NCI-H510A (cell line): ENCODE measurements at places on chromosomes 1 and 21.

GRCh38 chr1:238451781-238452310 is 561.1 kb upstream of the ZP4 start:
- DNase-seq, result no peak

DNA sequence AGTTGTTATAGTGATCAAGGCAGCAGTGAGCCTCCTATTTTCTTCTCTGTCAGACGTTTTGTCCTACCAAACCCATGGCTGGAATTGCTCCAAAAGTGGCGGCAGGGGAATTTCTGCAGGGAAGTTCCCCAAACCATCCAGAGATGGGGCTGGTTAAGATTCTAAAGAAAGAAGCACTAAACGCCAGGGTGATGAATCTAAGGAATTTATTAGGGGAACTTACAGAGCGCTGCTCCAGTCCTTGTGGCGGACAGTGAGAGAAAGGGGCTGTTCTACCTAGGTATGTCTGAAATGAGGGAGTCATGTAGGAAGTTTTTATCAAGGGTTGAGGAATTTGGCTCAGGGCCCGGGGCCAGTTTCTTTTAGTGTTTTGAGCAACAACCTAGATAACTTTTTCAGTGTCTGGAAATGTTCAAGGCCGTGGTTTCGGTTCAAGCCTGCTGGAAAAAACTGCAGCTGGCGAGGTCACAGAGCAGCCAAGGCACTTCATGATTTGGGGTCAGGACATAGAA is 222.4 kb upstream of the B3GALT2 start:
- no peak for DNase-seq

- peak; percentile 47 for DNase-seq
Observed at GRCh38 chr1:181936768-181937581, 124.5 kb downstream of the ZNF648 start.

DNA sequence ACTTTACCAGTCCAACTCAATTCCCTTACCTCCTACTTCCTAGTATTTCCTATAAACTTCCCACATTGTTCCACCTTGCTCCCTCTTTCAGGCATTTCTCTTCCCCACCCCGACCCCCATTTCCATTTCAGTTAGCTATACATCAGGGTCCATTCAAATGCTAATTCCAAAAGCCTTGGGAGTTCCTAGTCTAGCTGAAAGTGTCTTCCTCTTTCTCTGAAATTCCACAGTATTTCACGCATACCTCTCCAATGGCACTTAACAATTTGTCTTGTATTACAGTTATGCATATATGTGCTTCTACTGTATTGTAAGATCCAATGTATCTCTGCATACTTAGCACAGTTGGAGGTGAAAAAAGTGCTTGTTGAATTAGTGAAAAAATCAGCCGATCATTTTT is 94.9 kb downstream of the ZNF644 start:
- no peak for DNase-seq

GRCh38 chr1:58839147-58839795 is 55.4 kb upstream of the JUN start:
- no peak for DNase-seq

DNA sequence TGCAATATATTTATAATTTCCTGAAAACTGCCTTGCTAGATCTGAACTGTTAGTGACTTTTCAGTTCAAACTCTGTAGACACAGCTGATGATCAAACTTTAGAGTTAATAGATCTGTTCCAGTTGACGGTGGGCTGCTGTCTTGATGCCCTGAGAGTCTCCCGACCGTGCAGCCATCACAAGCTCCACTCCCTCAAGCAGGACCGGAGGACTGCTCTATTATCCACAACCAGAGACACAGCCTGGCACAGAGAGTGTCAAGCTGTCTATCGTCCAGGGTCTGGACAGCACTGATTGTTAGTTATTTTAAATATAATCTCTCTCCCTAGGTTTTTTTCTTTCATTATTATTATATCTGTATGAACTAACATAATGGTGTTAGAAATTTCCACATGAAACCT is 8.0 kb downstream of the CHODL start:
- no peak for DNase-seq

GRCh38 chr1:10655002-10655401 is 141.4 kb downstream of the CASZ1 start:
- no peak for DNase-seq

DNA sequence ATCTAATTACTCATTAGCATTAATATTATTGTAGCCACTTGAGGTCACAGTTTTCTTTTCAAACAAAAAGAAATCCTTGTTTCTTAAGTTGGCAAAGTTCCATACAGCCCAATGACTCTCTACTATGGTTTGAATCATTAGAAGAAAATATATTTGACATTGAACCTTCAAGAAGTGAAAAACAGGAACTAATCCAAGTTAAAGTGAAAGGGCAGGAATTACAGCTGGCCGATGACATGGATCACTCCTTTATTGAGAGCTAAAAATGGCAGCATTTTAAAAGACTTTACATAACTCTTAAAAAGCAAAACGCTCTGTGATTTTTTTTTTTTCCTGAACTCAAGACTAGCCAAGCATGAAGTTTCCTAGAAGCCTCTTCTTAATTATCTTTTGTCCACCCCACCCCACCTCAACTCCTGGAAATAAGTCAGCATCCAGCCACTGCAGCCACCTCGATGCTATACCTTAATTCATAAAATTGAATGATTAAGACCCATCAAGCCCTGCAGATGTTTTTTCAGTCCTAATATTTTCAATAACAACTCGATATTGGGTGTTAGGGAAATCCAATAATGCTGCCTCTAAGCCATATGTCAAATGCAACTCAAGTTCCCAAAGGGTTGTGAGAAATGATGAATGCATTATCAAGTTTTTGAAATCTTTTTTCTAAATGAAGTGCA is 323.1 kb downstream of the HHIPL2 start:
- DNase-seq, result no peak

GRCh38 chr1:54678776-54679643 is 36.7 kb upstream of the TTC4 start:
- DNase-seq, result no peak

DNA sequence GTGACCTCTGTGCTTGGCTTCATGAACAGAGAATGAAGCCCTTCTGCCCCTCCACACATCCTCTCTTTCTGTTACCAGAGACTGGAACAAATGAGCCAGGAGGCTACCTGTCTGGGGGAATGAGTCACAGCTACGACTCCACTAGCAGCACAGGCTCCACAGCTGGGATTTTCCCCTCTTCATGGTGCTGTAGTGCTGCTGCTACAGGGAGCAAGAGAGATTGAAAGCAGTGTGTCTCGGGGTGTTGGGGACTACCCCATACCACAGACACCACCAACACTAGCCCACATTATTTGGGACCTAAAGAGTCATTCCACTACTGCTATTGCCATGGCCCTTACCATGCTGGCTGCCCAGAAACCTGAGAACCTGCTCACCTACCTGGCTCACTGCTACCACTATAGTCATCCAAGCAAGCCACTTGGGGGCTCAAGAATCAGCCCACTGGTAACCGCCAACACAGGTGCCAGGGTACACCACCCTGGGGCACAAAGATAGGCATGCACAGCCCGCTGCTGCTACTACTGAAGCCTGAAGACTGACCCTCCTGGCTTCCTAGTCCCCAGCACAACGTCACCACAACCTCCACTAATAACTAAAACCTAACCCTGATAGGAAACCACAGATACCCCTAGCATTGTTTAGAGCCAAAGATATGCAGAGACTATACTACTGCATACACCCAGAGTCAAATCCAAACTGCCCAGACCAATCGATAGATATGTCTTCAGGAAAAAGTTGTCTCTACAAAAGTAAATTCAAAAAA is 17.7 kb downstream of the CD1E start:
- no peak for DNase-seq

DNA sequence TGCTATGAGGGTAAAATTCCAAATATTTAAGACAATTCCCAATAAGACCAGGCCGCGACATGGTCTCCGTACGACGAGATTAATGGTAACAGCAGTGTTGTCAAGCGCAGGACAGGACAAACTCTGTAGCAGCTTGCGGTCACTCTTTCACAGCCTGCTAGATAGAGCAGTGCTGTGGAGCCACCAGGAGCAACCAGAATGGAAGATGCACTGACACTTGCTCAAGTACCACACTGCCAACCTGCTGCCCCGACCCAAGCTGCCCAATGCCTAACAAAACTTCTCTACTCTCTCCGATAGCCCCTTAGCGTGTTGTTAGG is 636 bp downstream of the WARS2 start:
- peak; percentile 45 for DNase-seq

- no peak for DNase-seq
Observed at GRCh38 chr1:237811633-237812032, 79.1 kb downstream of the ZP4 start.

DNA sequence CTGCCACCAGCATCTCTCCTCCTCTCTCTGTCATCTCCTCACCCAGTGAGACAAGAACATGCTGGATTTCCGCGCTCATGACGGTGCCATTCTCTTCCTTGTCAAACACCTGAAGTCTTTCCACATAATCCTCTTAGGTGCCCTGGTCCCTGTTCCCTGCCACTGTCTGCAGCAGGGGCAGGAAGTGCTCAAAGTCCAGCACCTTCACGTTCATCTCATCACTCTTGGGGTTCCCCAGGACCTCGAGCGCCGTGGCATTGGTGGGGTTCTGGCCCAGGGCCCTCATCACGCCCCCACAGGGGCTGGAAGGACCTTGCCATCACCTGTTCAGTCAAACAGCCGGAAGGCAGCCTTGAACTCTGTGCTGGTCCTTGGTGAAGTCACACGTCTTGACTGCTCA is 9.1 kb upstream of the AGPAT3 start:
- no peak for DNase-seq

DNA sequence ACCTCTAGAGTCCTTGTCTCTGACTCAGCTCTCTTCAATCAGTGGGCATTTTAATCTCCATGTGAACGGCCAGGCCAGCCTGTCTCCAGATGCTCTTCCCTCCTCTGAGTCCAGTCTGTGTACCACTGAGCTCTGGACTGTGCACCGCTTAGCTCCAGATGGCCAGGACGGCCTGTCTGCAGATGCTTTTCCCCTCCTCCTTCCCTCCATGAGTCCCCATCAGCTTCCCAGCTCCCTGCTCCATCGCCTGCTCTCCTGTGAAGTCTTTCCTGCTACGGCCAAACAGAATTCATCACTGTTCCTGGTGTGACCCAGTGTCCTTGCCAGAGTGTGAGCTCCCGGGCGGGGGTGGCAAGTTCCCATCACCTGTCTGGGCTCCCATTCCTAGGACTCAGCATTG is 42.0 kb downstream of the STUM start:
- DNase-seq, result no peak

DNA sequence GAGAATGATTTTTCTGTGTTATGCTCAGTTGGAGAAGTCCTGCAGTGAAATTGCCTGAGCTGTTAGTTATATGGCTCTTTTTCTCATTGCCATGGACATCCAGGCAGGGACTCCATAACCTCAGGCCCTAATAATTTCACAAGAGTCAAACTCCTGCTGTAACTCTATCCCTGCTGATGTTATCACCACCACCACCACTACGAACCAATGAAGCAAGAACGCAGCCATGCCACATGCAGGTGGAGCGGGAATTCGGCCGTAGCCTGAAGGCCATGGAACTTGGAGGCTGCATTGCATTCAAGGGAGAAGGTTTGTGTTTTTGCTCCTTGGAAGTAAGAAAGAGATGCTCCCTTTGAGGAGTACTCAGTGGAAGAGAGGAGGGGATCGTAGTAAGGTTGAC is 16.8 kb upstream of the DLGAP3 start:
- no peak for DNase-seq

GRCh38 chr1:118144684-118145083 is 40.3 kb downstream of the SPAG17 start:
- DNase-seq, result no peak

GRCh38 chr1:185857442-185857841 is 123.3 kb downstream of the HMCN1 start:
- no peak for DNase-seq

DNA sequence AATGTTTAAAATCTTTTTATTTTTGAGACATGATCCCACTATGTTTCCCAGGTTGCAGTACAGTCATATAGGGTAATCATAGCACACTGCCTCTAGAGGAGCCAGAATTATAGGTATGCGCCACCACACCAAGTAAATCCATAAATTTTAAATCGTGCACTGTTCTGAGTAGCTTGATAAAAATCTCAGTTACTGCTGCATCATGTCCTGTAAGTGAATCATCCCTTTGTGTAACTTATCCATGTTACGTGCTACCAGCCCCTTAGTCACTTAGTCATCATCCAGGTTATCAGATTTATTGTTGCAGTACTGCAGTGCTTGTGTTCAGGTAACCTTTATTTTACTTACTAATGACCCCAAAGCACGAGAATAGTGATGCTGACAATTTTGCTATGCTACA is 1770.9 kb downstream of the BRINP3 start:
- no peak for DNase-seq

GRCh38 chr1:3012456-3013291 is 8.6 kb upstream of the ACTRT2 start:
- no peak for DNase-seq

GRCh38 chr1:185045814-185046492 is 595 bp downstream of the RNF2 start:
- peak; percentile 17 for DNase-seq

GRCh38 chr1:204972426-204972825 is 70.6 kb upstream of the CNTN2 start:
- DNase-seq, result no peak

GRCh38 chr1:229228522-229228921 is 42.4 kb upstream of the RAB4A start:
- no peak for DNase-seq

- DNase-seq, result no peak
Observed at GRCh38 chr1:178470411-178470960, 26.3 kb downstream of the CLEC20A start.

DNA sequence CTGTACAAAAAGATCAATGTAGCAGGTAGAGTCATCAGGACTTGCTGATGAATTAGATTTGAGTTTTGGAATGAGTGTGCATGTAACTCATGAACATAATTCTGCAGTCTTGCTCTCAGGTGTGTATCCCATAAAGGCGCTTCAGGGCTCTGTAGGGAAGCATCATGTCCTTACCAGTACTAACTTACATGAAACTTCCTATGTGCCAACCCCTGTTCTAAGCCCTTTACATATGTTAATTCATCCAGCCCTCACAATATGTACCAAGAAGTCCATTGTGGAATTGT is 2.1 kb upstream of the FCRLB start:
- DNase-seq, result no peak

DNA sequence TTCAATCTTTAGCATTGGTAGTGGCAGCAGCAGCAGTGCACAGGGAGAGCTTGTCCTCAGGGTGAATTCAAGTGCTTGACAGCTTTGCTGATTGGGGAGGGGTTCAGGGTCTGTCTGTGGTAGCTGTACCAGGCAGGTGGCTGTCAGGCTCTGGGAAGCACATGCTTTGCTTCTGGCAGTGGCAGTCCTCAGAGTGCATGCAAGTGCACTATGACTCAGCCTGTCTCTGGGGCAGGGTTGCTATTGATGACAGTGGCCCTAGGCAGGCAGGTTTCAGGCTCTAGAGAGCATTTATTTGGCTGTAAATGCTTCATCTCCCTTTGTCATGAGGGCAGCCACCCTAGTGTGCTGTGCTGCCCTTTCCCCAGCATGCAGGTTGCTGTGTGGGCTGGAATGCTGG is 251.9 kb upstream of the LRRC7 start:
- no peak for DNase-seq
